ENCODE measurements at places on chromosomes 3 and 15.
A peak's percentile ranks its signal among the peaks of the same experiment; 100 is the strongest.

DNA sequence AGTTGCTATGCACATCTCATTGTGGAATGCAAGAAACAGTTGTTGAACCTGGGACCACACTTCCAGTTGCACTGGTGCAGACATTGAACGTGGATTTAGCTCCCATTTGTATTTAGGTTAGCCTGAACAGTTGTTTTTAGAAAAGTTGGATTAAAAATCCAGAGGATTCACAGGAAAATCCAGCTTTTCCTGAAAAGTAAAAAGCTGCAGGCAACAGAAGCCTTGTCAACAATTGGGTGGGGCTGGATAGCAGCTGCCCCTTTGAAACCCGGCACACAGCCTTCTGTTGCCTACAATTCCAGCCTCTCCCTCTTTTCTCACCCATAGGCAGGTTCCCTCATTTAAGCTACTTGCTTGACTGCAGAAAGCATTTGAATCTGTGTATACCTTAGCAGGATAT lies 165.3 kb upstream of the TBL1XR1 start:
- DNase-seq: no peak

DNA sequence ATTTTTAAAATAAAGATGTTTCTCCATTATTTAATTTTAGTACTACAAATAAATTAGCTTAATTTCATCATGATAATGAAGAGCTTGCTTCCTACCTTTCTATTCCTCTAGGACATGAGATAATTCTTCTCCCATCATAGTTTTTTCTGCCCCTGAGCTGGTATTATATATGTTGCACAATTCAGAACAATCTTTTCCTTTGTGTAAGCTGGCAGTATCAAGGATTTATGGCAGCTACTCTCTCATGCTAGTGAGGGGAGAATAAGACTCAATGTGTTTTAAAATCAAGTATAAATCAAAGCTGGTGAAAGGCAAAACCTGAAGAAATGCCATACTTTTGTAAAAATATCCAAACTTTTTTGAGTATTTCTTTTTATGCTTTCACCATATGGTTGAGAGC lies 1405.3 kb downstream of the SI start:
- DNase-seq: no peak

DNA sequence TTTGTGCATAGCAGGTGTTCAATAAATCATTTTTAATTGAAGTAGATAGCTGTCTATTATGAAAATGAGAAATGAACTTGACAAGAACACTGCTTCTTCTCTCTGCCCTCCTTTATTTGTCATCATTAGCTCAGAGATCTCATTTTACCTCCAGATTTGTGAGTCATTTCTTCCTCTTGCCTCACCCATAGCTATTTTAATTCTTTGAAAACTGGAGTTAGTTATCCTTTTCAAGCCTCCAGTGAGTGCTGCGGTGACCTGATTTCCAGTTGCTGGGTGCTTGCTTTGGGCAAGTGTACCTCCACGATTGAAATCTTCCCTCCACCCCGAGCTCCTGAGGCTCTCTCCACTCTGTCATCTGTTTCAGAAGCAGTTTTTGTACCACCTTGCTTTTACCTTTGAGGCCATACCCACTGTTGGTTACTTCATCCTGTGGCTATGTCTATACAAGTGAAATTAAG lies 114.6 kb downstream of the NFKBIZ start:
- DNase-seq: peak; percentile 6

DNA sequence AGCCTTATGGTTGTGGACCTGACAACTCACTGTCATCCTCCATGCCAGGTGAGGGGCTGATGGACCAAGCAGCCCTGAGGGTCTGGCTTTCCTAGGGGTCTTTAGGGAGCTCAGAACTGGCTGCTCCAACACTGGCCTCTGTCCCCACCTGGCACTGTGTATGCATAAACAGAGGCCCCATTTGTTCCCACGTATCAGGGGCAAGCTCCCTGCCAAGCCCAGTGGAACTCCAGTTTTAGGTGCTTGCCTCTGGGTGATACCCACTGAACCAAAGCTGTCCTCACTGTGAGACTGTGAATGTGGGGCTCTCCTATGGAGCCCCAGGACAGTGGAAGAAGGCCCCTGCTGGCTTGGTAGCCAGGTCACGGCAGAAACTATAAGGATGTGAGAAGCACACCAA lies 26.7 kb upstream of the RHCG start:
- no peak for DNase-seq

- no peak for DNase-seq
Observed at GRCh38 chr3:189673535-189673934, 42.3 kb downstream of the TP63 start.

DNA sequence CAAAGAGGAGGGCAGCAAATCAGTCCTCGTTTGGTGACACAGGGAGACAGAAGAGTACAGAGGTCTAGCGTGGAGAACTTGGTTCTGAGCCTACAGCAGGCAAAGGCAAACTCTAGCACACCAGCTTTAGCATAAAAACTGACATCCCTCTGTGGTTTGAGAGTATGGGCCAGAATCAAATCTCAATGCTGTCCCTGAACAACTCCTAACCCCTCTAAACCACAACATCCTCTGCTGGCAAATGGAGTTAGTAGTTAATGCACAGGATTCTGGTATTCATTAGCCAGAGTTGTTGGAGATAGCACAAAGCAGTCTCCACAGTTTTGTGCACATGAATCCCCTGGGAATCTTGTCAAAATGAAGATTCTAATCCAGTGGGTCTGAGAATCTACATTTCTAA lies 315.8 kb downstream of the NTRK3 start:
- no peak for DNase-seq

DNA sequence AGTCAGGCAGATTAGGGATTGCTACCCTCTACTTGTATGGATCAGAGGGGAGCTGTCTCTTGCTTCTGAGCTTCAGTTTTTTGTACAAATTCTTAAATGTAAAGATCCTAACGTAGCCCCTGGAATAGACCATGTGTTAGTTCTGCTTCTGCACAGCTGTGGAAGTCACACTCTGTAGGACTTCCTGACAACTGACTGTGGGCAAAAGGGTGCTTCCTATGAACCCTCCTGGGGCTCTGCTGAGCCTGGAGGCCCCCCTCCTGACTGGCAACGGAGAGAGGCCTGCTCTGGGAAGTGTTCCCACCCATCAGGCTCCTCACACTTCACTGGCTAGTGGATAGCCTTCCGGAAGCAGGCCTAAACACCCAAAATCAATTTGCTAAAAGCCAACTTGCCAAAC lies 131.0 kb downstream of the RPLP1 start:
- no peak for DNase-seq

DNA sequence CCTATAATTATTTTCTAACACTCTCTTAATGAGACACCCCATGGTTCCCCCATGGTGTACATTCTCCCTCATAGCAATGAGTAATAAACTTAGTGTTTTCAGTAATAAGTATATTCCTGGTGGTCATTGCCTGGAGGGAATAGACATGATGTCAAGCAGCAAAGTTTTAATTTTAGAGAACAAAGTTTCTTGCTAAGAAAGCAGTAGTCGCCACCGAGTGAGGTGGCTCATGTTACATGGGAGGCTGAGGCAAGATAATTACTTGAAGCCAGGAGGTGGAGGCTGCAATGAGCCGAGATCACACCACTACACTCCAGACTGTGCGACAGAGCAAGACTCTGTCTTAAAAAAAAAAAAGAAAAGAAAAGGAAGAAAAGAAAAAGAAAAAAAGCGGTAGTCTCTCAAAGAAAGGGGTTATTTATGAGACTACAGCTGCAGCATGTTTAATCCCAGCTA lies 2.4 kb upstream of the ELP6 start:
- no peak for DNase-seq

DNA sequence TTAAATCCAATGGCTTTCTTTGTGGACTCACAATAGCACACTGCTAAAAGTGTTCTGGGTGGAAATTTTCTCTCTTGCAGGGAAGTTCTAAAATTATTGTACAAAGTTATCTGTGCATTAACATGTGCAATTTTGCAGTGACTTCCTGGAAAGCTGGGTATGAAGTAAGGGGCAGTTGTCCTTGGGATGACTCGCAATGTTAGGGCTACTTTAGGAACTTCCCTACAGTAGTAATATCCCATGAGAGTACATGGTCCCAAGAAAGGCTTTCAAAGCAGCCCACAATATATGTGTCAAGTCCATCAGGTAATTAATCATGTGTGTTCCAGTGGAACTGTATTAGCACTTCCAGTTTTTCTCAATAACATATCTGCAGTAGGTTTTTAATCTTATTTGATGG lies 201.0 kb upstream of the UBE2E2 start:
- no peak for DNase-seq

GRCh38 chr15:46121441-46121840 lies 486.6 kb downstream of the SQOR start:
- DNase-seq: no peak

DNA sequence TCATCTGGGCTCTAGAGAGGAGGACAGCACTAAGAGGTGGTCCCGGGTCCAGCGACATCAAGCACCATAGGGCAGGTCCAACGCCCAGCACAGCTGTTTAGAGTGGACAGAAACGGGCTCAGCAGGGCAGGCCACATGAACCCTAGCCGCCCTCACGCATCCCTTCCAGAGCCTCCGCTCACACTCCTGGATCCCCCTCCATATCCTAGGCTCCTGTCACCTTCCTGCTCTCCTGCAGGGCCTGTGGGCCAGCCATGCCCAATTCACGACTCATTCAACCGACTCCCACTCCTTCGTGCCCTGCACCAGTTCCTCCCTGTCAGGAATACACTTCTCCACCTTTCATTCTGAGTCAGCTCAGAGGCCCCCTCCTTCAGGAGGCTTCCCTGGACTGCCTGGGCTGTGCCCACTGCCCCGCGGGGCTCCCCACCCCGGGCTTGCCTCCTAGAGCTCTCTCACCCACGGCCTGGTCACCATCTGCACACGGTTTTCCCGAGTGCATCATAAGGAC lies 90.2 kb downstream of the LINGO1 start:
- no peak for DNase-seq
